ENCODE measurements at places on chromosomes 2 and 18. TPM values are rescaled to one million over a fixed set of nuclear protein-coding genes. Genes with fewer than 3 reads are reported as not detected.

Gene LIMS4
- polyA plus RNA-seq: 10.7 TPM

Gene C2orf72
- 0.32 TPM for polyA plus RNA-seq

Gene HNMT
- 1.8 TPM for polyA plus RNA-seq

Gene SERPINB13
- polyA plus RNA-seq: not detected

Gene UPP2
- polyA plus RNA-seq: not detected

Gene DNER
- 1.4 TPM for polyA plus RNA-seq

Gene CTAGE1
- 0.03 TPM for polyA plus RNA-seq

Gene NPHP1
- 6.9 TPM for polyA plus RNA-seq

Gene FN1
- polyA plus RNA-seq: 1,671 TPM

Gene ALPP
- not detected for polyA plus RNA-seq

Gene ABCG8
- not detected for polyA plus RNA-seq

Gene TMEM200C
- not detected for polyA plus RNA-seq

Gene CCDC121
- 2.7 TPM for polyA plus RNA-seq

Gene IL36RN
- not detected for polyA plus RNA-seq

Gene AMER3
- 0.03 TPM for polyA plus RNA-seq

Gene RESP18
- polyA plus RNA-seq: not detected

Gene IMPA2
- polyA plus RNA-seq: 0.18 TPM

Gene VAMP5
- polyA plus RNA-seq: 9.8 TPM

Gene TMEM37
- 0.13 TPM for polyA plus RNA-seq

Gene TTC32
- 9.1 TPM for polyA plus RNA-seq

Gene ITGB6
- polyA plus RNA-seq: 0.13 TPM

Gene CHN1
- 46.9 TPM for polyA plus RNA-seq

Gene SLC8A1
- polyA plus RNA-seq: 3.2 TPM

Gene MC4R
- polyA plus RNA-seq: 0.62 TPM

Gene UGT1A4
- not detected for polyA plus RNA-seq

Gene CCDC88A
- 10.1 TPM for polyA plus RNA-seq

Gene TBR1
- under 0.01 TPM for polyA plus RNA-seq

Gene CYTIP
- not detected for polyA plus RNA-seq

Gene RUFY4
- polyA plus RNA-seq: not detected

Gene CCBE1
- polyA plus RNA-seq: 5.0 TPM

Gene OSBPL1A
- 26.1 TPM for polyA plus RNA-seq

Gene TMEM182
- polyA plus RNA-seq: 3.4 TPM

Gene SP100
- 50.6 TPM for polyA plus RNA-seq

Gene VSNL1
- 0.96 TPM for polyA plus RNA-seq

Gene RNF25
- polyA plus RNA-seq: 90.6 TPM

Gene RGPD4
- 0.02 TPM for polyA plus RNA-seq

Gene GAREM2
- polyA plus RNA-seq: 1.5 TPM

Gene ST8SIA5
- 0.08 TPM for polyA plus RNA-seq

Gene MLPH
- 84.8 TPM for polyA plus RNA-seq

Gene SLC5A7
- 0.12 TPM for polyA plus RNA-seq

Gene CHRNA1
- 0.08 TPM for polyA plus RNA-seq

Gene NMS
- not detected for polyA plus RNA-seq

Gene ITM2C
- polyA plus RNA-seq: 288 TPM

All from SK-N-SH (cell line).